ENCODE measurements at places on chromosomes 6 and 20.

GRCh38 chr20:10671919-10672623, 1.7 kb downstream of the JAG1 start:
- DNase-seq: no peak

DNA sequence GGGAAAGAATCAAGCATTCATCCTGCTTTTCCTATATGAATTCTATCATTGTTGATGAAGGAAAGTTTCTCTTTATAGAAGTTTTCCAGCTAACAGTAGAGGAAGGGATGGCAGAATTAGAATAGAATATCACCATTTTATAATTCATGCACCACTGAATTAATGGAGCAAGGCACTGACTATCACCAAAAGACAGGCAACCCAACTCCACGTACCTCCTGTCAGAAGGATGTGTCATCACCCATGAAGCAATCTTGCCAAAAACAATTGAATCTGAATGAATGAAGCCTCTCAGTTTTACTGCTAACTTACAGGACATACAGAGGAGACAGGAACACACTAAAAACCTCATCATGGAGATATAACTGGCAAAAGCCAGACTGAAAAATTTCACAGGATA, 122.4 kb downstream of the NFATC2 start:
- no peak for DNase-seq

- no peak for DNase-seq
These were observed 78.7 kb downstream of the NCOA7 start for GRCh38 chr6:125869427-125869826.

- DNase-seq: no peak
These were observed 669 bp upstream of the TMEM30A start for GRCh38 chr6:75285283-75285639.

Measured in activated CD4-positive, CD25-positive, alpha-beta regulatory T cell treated with anti-CD3 and anti-CD28 coated beads, Interleukin-2, amount 50 U/mL, for 16 hours (primary cell).